ENCODE measurements at places on chromosomes 3 and 15.

GRCh38 chr3:72129501-72130094, 344.6 kb upstream of the PROK2 start:
- DNase-seq, result no peak

- no peak for DNase-seq
These were observed 411 bp upstream of the C3orf70 start for GRCh38 chr3:185153171-185153771.

DNA sequence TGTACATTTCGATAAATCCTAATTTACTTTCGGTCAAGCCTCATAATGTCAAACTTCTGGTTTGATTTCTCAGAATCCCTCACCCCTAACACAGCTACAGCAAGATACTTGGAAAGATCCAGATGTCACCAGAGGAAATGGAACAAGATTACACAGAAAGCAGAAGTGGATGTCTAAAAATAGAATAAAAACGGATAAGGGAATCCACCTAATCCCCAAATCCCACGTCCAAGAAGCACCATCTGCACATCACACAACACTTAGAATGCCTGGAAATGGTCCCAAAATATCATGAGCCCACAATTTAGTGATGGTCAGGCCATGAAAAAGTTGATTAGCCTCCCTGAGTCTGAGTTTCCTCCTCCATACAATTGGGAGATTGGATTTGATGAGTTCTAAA, 61.7 kb downstream of the AGTR1 start:
- DNase-seq, result no peak

DNA sequence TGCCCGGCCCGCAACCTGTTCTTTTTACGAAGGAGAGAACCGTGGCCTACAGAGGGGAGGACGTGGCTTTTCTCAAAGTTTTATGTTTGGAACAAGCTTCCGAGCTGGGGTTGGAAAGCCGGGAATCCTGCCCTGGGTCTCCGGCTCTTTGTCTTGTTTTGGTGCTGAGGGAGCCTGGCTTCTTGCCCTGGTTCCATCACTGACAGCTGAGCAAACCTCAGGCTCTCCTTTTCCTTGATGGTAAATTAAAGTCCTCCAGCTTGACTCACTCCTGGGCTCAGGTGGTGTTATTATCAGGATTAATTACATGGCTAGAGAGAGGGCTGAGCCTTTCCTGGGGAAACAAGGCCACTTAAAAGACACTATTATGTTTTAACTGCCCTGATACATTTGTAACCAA, 289.5 kb upstream of the RGMA start:
- no peak for DNase-seq

DNA sequence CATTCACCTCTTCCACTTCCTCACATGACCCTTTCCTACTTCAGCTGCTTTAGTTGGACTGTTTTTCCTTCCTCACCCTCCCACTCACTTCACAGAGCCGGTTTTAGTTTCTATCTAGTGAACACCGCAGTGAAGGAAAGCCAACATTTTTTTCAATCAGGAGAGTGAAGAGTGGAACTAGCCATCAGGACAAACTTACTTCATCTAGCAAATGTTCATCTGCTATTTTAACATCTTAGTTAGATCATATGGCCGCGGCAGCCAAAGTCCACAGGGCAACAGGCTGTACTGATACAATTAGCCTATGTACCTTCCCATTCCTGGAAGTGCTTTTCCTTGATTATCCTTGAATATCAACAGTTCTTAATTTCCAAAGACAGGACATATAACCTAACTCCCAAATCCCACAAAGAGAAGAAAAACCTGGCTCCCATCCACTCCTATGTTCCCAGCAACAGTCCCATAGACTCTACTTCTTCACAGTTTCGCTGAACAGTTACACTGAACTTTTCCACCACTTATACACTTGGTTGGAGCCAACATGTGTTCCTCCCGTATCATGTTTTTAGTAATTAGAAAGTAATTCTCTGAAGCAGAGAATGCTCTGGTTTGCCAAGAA, 456.2 kb upstream of the THBS1 start:
- DNase-seq, result peak; percentile 39

DNA sequence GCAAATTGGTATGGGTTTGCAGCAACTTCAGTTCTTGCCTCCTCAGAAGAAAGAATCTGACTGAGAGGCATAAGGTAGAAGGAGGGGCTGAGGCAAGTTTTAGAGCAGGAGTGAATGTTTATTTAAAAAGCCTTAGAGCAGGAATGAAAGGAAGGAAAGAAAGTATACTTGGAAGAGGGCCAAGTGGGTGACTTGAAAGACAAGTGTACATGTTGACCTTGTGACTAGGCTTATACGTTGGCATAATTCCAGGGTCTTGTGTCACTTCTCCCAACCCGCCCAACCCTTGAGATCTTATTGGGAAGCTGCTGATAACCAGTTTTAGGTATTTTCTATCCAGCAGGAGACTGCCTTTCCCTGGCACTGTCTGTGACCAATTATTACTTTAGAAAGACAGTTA, 436.9 kb upstream of the ZNF717 start:
- peak; percentile 42 for DNase-seq

- DNase-seq, result no peak
These were observed 248.5 kb upstream of the TGFBR2 start for GRCh38 chr3:30357897-30358296.

- peak; percentile 57 for DNase-seq
These were observed 132.4 kb downstream of the SNRK start for GRCh38 chr3:43418601-43419272.

GRCh38 chr3:36405190-36405589, 24.9 kb downstream of the STAC start:
- no peak for DNase-seq

DNA sequence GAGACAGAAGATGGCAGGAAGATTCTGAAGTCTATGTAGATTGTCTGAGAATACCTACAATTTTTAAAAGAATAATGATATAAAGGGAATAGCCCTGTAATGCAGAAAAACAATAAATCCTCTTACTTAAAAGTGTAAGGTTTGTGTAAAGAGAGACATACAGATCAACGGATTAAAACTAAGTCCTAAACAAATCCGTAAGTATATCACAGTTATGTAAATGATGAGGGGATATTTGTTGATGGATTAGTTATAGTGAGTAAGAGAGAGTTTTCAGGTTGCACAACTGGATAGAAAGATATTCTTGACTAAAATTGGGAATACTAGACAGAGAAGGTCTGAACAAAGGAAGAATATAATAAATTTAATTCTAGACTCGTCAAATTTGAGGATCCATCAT, 179.6 kb downstream of the TBC1D5 start:
- no peak for DNase-seq

GRCh38 chr3:177351757-177352158, 154.5 kb upstream of the TBL1XR1 start:
- DNase-seq, result no peak

- DNase-seq, result no peak
These were observed 781.2 kb upstream of the NR2F2 start for GRCh38 chr15:95549168-95549738.

DNA sequence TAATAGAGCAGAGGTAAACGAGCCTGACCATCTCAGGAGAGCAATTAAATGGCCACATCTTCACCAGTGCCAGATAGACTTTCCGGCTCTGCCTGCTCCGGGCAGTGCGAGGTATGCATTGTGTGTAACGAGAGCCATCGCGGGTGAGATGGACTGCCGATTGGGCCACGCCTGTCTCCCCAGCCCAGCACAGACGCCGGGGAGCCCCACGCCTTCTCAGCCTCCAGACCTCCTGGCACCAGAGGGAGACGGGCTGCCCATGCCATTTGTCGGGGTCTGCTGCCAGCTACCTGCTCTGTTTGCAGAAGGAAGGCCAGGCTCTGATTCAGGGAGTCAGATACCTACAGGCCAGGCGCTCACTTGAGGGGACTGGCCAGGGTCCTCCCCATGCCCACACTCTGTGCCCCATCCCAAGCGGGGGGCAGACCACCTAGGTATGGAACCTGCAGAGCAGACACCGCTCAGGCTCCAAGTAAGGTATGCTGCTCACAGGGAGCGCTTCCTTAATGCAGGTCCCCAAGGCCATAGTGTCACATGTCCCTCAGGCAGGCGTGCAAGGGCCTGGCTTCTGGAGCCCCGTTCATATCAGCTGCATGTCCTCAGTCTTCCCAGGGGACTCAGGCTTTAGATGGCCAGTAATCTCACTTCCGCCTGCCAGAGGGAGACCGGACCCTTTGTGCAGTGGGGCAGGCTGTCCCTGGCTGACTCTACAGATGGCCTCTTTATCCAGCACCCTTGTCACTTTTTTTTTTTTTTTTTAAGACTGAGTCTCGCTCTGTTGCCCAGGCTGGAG, 62.2 kb downstream of the DNAJB8 start:
- DNase-seq, result no peak

DNA sequence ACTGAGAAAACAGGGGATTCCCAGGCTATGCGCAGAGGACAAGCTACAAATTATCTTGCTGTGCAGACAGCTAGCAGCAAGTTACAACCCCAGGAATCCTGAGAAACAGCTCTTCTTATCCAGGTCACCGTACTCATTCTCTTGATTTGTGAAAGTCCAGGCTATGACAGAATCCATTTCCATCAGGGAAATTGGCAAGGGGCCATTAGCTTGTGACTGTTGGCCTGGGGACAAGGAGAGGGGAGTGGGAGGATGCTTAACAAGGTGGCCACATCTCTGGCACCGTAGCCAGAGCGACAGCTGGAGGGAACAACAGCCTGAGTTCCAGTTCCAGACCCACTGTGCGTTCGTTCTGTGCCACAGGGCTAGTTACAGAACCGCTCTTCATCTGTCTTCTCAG, 44.9 kb upstream of the PLXNA1 start:
- DNase-seq, result no peak

- peak; percentile 17 for DNase-seq
These were observed 4.5 kb upstream of the KLHL40 start for GRCh38 chr3:42680806-42681205.

DNA sequence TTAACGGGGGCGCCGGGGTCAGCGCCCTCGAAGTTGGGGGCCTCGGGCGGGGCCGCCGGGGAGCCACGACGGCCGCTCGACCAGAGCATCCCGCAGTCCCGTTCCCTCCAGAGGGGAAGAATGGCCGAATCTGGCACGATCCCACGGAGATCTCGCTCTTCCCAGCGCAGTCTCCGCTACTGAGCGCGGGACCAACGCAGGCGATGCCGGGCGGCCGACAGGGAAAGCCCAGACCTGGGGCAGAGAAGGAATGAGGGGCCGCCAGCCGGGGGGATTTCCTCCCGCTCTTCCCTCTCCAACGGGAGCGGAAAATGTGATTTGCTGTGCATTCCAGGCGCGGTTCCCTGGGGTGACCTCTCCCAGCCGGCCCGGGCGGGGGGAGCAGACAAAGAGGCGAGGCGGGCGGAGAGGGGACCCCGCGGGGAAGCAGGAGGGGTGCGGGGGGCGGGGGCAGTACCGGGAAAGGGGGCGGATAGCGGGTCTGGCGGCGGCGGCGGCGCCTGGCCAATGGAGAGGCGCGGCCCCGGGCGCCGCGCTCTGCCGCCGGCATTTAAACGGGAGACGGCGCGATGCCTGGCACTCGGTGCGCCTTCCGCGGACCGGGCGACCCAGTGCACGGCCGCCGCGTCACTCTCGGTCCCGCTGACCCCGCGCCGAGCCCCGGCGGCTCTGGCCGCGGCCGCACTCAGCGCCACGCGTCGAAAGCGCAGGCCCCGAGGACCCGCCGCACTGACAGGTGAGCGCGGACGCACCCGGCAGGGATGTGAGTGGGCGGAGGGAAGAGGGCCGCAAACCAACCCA, at the start of gene GREM1:
Gene GREM1 (plus strand): TSS at position 579 of the 801 bp plus-strand sequence. CDS start 12,687 bp downstream, outside the sequence.
- DNase-seq, result no peak

GRCh38 chr15:69088300-69088965, 72.0 kb upstream of the GLCE start:
- DNase-seq, result no peak

DNA sequence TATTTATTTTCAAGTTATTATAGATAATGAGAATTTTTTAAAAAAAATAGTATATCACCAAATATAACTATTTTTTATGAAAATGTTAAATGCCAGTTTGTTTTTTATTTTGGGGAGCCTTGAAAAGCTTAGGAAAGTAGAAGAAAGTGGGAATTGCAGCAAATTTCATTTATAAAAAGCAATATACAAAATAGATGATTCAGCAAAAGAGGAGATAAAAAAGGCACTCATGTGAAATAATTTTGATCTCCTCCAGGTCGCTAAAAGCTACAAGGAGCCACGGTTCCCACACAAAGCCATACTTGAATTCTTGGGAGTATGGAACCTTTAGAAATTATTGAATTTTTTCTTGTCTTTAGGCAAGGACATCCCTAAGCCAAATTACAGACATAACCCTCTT, 625.0 kb upstream of the SGO1 start:
- no peak for DNase-seq

DNA sequence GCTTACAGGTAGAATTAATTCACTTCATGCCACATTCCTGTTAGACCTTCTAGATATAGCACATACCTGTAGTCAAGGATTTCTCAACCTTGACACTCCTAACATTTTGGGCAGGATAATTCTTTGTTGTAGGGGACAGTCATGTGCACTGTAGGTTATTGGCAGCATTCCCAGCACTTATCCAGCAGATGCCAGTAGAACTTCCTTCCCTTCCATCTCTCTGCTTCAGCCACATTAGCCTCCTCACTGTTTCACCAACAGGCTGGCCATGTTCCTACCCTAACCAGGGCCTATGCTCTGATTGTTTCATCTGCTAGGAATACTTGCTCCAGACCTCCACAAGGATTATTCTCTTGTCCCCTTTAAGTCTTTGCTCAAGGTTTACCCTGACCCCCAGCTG, 68.0 kb upstream of the STAC start:
- no peak for DNase-seq

DNA sequence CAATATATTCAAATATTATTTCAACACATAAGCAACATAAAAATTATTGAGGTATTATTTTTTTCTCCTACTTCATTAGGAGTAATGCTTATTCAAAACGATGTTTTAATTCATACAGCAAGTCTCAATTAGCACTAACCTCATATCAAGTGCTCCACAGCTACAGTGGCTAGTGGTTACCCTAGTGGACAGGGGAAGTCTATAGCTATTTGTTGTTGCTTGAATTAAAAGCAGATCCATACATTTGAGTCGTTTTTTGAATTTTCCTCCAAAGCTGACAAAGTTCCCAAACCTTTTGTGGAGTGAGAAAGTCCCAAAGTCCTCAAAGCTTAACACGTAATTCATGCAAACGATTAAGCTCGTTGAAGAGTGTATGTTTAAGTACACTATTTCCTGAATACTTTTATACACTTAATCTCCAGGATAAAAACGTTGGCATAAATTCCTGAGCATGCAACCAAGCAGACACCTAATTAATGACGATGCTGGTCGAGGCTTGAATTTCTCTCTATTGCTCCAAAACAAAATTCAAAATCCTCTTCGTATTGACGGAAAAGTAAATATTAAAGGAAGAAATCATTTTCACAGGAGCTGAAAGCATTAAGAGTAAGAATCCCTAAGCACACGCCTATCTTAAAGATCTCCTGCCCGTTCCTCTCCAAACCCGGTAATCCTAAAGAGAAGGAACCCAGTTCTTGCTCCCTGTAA, 985 bp downstream of the VPS13C start:
- DNase-seq, result no peak

- no peak for DNase-seq
These were observed 104.3 kb upstream of the ABHD17C start for GRCh38 chr15:80590761-80591355.

GRCh38 chr3:52195291-52195597, 2.7 kb upstream of the ALAS1 start:
- no peak for DNase-seq
